ENCODE measurements at places on chromosomes 13 and 19.

DNA sequence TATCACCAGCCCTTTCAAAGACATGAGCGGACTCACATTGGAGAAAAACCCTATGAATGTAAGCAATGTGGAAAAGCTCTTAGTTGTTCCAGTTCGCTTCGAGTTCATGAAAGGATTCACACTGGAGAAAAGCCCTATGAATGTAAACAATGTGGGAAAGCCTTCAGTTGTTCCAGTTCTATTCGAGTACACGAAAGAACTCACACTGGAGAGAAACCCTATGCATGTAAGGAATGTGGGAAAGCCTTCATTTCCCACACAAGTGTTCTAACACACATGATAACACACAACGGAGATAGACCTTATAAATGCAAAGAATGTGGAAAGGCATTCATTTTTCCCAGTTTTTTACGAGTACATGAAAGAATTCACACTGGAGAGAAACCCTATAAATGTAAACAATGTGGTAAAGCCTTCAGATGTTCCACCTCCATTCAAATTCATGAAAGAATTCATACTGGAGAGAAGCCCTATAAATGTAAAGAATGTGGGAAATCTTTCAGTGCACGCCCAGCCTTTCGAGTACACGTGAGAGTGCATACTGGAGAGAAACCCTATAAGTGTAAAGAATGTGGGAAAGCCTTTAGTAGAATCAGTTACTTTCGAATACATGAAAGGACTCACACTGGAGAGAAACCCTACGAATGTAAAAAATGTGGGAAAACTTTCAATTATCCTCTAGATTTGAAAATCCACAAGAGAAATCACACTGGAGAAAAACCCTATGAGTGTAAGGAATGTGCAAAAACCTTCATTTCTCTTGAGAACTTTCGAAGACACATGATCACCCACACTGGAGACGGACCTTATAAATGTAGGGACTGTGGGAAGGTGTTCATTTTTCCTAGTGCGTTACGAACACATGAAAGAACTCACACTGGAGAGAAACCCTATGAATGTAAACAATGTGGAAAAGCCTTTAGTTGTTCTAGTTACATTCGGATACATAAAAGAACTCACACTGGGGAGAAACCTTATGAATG lies 17.6 kb downstream of the ZNF791 start:
- no peak for DNase-seq

GRCh38 chr19:56403261-56403660 lies 871 bp upstream of the ZNF583 start:
- no peak for DNase-seq

- no peak for DNase-seq
Measured at GRCh38 chr13:76822698-76823267, 63.4 kb downstream of the KCTD12 start.

- no peak for DNase-seq
Measured at GRCh38 chr13:98978280-98978679, 416 bp upstream of the DOCK9 start.

DNA sequence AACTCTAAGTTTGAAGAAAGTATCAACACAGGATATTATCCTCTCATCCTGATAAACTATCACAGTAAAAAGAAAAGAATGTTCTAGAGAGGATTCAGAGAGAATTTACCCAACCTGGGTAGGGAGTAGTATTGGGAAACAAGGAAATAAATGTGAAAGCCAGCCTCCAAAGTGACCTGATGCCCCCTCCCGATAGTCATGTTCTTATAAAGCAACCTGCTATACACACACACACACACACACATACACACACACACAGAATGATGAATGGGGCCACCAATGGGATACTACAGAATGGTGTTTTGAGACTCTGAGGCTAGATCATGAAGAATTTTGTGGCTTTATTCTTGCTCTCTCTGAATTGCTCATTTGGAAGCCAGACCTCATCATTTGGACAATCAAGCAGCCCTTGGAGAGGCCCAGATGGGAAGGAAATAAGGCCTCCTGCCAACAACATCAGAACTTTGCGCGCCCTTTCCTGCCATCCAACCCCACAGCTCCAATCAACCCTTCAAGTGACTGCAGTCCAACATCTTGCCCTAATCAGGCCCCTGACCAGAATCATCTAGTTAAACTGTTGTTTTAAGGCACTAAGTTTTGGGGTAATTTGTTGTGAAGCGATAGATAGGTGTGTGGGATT lies 807.9 kb upstream of the ARGLU1 start:
- DNase-seq, result no peak

DNA sequence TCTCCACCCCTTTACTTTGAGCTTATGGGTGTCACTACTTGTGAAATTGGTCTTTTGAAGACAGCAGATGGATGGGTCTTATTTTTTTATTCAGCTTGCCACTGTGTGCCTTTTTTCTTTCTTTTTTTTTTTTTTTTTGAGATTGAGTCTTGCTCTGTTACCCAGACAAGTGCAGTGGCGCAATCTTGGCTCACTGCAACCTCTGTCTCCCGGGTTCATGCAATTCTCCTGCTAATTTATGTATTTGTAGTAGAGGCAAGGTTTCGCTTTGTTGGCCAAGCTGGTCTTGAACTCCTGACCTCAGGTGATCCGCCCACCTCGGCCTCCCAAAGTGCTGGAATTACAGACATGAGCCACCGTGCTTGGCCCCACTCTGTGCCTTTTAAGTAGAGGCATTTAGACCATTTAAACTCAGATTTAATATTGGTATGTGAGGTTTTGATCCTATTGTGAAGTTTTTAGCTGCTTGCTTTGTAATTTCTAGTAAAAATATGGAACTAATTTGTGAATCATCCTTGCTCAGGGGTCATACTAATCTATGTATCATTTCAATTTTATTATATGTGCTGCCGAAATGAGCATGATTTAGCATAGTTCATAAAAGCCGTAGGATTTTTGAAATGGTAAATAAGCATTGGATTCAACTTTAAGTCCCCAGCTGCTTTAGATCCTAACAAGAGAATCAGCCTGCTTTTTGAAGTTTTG lies 584.5 kb downstream of the SLITRK1 start:
- DNase-seq, result no peak

DNA sequence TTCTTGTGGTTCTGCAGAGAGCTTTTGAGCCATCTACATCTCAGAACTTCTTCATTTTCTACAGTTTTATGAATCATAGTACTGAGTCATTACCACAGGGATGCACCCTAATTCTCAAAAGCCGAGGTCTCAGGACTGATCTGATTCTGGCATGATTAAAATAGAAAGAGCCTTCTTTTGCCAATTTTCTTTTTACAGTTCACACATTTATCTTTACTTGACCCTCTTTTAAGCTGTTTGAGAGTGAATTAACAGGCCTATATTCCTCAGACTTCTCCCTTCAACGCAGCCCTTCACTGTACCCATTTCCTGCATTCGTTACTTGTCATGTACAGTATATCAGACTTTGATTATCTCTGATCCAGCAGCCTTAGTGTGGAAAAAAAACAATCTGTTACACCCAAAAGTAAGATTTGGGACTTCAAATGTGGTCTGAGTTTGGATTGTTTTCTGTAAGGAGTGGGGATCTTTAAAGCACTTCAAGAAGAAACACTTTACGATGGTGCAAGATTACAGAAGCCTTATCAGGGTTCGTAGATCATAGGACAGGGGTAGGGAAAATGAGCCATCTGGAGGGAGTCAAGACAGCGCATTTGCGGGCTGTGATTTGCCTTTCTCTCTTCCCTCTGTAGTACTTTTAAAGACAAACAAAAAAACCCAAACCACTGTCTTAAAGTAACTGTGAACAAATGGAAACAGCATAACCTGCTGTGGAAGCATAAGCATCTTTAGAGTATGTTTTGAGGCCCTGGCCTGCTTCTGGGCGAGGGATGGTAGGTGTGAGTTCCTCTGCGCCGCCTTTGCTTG lies 15.3 kb upstream of the GPR183 start:
- no peak for DNase-seq

GRCh38 chr19:50817941-50818858 lies 5.4 kb downstream of the KLK1 start:
- no peak for DNase-seq

DNA sequence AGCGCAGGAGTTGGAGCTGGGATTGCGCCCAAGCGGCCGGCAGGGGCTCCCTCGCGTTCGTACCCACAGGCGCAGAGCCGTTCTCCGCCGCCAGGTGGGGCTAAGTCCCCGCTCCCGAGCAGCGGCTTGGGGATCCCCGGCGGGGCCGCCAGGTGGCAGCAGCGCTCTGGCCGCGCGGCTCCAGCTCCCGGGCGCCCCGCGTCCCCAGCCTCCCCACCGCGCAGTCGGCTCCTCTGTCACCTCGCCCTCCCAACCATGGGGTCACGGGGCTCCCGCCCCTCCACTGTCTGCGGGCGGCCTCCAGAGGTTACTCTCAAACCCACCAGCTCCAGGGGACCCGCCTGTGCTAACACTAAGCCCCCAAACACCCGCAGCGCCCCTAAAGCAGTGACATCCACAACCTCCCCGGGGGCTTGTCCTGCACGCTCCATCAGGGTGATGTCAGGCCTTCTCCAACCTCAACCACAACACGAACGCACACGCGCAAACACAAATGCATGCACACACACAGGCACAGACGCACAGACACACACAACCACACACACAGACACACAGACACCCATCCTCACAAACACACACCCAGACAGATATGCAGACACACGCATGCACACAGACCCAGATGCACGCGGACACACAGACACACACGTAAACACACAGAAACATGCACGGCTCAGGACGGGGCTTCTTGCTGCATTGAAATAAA lies 18.4 kb upstream of the KCTD15 start:
- DNase-seq, result peak; percentile 58

DNA sequence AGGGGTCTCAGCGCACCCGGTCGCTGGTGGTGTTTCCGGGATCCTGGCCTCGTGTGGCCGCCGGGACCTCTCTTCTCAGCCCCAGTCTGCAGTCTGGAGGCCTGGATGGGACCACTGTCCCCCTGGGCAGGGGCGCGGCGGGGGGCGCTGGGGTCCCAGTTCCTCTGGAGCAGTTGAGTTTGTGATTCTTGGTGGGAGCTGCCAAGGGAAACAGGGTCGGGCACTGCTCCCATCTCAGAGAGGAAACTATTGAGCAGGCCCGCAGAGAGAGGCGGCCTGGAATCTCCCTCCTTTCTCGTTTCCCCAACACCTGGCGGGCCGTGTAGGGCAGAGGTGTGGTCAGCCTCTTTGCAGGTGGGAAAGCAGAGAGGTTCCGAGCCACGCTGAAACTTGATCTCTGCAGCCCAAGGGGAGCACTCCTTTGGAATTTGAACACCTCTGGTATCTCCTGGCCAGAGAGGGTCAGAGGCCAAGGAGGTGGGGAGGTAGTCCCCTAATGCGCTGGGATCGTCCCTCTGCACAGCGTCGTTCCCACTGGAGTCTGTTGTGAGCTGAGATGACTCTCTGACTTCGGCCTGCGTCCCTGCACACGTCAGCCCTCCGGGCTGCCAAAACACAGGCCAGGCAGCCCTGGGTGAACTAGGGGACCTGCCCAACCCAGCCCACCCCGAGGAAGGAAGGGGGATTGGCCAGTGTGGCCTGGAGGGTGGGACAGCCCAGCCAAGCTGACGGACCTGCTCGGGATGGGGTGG lies 741 bp downstream of the PLEKHF1 start:
- DNase-seq, result peak; percentile 37

- no peak for DNase-seq
Measured at GRCh38 chr13:101751488-101751887, 299.0 kb downstream of the ITGBL1 start.

DNA sequence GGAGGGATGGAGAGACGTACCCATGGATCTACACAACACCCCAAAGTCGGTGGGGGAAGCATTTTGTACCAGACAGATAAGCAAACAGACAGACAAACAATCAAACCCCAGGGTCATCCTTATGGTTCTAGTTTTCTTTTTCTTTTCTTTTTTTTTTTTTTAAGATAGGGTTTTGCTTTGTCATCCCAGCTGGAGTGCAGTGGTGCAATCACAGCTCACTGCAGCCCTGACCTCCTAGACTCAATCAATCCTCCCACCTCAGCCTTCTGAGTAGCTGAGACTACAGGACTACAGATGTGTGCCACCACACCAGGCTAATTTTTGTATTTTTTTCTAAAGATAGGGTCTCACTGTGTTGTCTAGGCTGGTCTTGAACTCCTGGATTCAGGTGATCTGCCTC lies 17.9 kb upstream of the FBL start:
- DNase-seq, result no peak

DNA sequence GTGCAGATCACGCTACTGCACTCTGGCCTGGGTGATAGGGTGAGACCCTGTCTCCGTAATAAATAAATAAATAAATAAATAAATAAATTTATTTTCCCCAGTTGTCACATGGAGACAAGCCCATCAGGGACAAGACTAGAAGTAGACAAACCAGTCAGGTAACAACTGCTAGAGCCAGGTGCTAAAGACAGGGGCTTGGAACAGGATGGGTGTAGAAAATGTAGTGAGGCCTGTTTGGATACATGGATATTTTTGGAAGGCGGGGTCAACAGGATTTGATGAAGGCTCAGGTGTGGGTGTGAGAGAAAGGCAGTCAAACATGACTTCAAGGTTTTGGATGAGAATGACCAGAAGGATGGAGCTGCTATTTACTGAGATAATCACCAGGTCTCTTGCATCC lies 27.7 kb upstream of the TPM4 start:
- DNase-seq, result no peak

Measured in NK-92 treated with Interleukin-12 subunit alpha and Interleukin-12 subunit beta, amount 100 ng/mL, for 24 hours (cell line).